ENCODE measurements at places on chromosomes 1 and 21.

DNA sequence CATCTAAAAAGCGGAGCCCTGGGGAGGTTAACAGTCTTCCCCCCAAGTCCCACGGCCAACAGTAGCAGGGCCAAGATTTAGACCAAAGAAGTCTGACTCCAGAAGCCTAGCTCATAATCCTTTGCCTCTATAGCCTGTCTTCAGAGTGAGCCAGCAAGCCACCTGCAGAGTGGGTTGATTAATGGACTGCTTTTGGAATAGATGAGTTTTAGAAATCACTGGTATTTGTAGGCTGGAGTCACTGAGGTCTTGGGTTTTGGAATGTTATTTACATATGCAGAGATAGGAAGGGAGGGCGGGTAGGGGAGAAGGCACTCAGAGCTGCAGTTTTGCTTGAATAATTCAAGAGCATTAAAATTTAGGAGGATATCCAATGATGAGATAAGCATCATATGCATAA is 90.8 kb upstream of the L1TD1 start:
- no peak for DNase-seq

GRCh38 chr1:193438312-193438711 is 251.9 kb upstream of the B3GALT2 start:
- no peak for DNase-seq

DNA sequence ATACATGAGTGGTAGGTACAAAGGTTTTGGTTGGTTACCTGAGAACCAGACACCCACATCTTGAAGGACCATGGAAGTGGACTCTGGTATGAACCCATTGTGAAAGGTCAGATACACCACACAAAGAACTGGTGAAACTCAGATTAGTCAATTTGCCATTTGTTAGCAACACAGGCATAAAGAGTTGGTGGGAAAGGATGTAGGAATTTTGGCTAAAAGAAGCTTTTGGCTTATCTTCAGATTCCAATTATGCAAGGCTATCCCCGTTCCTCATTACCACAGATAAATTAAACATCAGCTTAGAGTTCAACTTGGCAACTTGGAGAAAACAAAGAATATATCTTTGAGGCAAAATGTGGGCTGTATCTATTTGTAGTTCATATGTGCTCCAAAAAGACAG is 87.0 kb upstream of the IRF2BP2 start:
- no peak for DNase-seq

DNA sequence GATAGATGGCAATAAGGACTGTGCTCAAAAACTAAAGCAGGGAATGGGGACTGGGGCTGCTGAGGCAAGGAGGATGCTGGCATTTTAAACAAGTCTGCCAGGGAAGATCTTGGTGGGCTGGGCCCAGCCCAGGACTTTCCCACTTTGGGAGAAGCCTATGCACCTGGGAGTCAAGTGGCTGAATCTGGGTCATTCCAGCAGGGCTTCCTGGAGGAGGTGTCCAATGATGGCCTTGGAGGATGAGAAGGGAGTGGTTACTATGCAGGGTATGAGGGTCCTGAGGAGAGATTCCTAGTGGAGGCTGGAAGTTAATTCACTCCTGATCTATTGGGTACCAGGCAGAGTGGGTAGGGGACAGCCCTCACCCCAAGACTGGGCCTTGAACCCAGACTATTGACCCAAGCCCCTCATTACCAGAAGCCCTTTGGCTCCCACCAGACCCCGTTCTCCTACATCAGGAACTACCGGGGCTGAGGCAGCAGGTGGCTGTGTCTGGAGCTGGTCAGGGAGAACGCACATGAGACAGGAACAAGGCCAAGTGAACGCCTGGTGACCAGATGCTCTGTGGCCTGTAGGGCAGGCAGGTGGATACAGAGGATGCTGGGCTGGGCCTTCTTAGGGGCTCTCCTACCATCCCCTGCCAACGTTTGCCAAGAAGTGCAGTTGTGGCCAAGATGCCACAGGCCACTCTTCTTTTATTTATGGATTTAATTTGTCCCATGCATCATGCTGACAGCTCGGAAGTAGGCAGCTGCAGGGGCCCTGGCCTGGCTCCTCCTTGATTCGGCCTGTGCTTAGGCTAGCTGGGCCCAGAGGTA is 18.3 kb upstream of the LRP8 start:
- DNase-seq = no peak

GRCh38 chr1:162316187-162316586 is 60.5 kb downstream of the SPATA46 start:
- no peak for DNase-seq

GRCh38 chr1:243475966-243476365 is 220.1 kb downstream of the SDCCAG8 start:
- DNase-seq = no peak

DNA sequence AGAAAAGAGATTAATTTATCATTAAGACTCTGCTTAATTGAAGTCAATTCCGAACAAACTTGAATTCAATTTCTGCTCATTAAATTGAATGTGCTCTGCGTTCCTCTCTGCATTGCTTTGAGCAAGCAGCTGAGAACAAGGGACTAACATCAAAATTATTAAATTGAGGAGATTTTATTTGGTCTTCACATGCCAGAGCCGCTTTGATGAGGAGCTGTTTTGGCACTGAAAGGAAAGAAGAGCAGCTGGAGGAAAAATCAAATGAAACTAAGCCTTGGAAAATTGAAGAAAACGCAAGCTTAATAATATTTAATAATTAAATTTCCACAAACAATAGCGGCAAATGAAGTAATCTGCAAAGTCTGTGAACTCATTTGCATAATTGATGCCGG is 222.0 kb upstream of the PKN2 start:
- DNase-seq = no peak

DNA sequence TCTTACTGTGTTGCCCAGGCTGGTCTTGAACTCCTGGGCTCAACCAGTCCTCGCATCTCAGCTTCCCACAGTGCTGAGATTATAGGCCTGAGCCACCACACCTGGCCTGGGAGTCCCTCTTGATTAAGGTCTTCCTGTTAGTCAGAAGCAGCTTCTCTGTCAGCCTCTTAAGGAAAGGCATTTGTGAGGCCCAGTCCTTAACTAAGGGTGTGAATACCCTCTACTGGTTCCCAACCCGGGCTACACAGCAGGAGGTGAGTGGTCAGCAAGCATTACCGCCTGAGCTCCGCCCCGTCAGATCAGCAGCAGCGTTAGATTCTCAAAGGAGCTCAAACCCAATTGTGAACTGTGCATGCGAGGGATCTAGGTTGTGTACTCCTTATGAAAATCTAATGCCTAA is 117.2 kb downstream of the DYRK1A start:
- DNase-seq = no peak

GRCh38 chr21:19120591-19120990 is 717.0 kb upstream of the TMPRSS15 start:
- no peak for DNase-seq

DNA sequence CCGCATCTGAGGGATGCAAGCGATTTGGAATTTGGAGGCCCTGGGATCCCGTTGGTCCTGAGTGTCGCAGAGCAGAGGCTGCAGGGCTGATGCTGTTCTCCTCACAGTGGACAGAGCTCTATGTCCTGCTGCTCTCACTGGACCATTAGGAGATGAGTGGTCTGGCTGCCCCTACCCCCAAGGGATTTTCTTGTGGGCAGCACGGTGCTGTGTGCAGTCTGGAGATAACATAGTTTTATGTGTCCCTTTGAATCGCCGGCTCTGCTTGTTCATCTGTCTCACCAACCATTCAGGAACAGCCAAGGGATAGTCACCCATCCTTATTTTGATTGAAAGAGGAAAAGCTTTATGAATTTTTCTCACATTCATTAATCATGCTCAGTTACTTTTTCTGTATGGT is 49.9 kb downstream of the CHRM3 start:
- no peak for DNase-seq

DNA sequence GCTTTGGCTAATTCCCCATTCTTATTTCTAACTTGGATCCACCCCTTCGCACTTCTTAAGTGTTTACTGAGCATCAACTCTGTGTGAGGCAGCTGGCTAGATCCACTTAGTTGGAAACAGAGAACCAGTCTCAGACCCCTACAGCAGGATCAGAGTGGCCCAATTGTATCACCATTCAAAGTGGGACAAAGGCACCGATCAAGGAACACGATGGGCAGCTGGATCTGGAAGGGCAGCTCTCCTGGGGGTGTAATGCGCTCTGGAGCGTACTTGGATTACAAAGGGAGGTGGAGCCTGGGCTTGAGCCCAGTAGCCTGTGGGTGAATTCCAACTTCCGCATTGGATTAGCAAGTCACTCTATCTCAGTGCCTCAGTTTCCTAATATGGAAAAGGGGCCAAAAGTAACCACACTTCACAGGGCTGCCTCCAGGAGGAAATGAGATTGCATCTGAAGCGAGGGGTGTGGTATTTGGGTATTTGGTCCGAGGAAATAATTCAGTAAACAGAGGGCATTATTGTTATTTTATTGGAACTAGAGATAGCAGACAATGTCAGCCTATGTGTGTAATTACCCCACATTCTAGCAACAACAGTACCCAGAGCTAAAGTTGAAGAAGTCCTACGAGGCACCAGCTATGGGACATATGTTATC is 11.9 kb downstream of the ECE1 start:
- no peak for DNase-seq

DNA sequence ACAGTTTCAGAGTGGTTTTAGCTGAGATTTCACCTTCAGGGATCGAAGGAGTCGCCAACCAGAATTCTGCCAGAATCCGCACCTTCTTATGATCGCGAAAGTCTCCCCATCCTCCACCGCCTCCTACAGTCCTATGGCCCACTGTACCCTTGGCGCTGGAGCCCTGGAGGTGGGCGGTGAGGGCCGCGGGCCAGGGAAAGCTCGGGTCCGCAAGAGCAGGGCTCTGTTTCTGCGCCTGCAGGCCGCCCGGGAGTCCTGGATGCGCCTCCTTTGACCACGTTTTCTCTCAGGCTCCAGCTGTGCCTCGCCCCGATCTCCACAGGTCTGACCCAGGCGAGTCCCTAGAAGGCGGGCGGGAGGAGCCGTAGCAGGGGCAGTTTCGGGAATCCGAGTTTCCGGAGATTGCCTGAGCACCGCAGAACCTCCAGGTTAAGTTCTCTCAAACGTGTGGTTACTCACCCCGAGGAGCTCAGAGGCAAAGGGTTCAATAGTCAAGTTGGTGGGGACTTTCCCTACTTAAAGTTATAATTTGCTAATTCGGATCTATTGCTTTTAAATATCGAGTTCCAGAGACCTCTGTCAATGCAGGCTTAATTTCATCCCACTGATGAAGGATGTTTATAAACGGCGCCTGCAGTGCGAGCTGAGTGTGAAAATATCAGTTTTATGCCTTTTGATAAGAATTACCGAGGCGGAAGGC is 3.2 kb upstream of the LHX8 start:
- DNase-seq = no peak

DNA sequence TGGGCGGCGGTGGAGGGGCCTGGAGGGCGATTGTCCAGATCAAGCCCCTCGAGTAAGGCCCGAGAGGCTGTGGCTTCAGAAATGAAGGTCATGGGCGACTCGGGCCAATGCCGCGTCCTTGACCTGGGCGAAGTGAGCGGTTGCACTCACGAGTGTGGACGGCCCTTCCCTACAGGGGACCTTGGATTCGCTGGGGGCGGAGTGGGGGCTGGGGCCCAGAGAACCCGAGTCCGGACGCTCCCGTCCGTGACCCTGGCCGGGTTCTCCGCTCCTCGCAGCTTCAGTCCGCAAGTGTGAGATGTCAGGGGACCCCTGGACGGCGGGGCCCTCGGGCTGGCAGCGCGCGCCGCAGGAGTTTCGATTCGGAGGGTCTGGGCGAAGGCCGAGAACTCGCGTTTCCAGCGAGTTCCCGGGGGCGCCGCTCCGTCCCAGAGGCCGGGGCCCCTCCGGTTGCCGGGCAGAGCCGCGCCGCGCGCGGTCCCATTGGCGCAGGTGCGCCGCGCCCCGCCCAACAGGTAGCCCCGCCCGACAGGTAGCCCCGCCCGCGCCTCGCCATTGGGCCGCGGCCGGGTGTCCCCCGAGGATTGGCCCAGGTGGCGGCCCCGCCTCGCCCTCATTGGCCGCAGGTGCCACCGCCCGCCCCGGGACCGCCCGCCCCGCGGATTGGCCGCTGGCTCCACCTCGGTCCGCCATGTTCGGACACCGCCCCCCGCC is at the start of gene PRKCZ:
Gene PRKCZ, plus strand, starts transcription at position 694 of the 714 bp plus-strand sequence. CDS start 220 bp downstream, outside the sequence.
- DNase-seq = no peak

DNA sequence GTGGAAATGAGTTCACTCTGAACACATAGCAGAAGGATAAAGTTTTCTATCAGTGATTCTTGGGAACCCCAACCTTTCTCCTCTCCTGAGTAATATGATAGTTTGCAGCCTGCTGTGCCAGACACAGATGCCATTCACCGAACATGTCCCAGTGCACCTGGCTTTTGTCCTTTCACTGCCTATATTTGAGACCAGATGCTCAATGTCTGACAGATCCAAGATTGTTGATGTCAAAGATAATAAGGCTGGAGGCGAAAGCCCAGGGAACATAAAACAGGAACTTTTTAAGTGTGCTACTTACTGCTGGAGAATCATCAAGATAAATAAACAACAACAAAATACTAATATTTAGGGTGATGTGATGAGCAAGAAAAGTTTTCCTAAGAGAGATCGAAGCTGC is 139.3 kb downstream of the TIAM1 start:
- DNase-seq = no peak

- peak; percentile 3 for DNase-seq
Measured at GRCh38 chr1:119878171-119878570, 18.1 kb downstream of the ADAM30 start.

GRCh38 chr1:198363625-198364151 is 176.8 kb downstream of the ATP6V1G3 start:
- DNase-seq = no peak

GRCh38 chr1:158691907-158692306 is 5.4 kb upstream of the SPTA1 start:
- peak; percentile 94 for DNase-seq

Measured in erythroblast (primary cell).